ENCODE measurements at places on chromosomes 3 and 15.

DNA sequence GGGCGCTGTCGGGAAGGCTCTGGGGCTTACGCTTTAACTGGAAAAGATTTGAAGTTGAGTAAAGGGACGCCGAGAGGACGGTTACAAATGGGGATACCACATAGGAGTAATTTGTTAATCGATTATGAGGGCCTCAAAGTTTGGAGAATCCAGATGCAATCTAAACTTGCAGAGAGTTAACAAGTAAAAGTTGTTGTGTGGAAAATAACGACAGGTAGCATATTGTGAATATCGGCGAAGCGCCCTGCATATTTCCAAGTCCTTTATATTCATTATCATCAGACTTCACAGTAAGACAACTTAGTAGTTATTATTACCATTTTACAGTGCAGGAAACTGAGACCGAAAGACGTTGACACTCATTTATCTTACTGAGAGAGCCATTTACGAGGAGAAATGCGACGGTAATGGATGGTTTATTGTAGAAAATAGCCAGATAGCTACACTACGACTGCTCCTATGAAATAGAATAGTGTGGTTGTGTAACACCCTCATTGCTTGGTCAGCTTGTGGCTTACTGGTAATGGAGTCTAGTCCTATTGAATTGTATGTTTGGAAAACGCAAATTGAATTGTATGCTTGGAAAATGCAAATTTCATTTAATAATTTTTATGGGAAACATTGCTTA is 700 bp downstream of the MKRN2 start:
- DNase-seq, result no peak

- DNase-seq, result no peak
Observed at GRCh38 chr3:123605789-123606234, 21.0 kb upstream of the HACD2 start.

DNA sequence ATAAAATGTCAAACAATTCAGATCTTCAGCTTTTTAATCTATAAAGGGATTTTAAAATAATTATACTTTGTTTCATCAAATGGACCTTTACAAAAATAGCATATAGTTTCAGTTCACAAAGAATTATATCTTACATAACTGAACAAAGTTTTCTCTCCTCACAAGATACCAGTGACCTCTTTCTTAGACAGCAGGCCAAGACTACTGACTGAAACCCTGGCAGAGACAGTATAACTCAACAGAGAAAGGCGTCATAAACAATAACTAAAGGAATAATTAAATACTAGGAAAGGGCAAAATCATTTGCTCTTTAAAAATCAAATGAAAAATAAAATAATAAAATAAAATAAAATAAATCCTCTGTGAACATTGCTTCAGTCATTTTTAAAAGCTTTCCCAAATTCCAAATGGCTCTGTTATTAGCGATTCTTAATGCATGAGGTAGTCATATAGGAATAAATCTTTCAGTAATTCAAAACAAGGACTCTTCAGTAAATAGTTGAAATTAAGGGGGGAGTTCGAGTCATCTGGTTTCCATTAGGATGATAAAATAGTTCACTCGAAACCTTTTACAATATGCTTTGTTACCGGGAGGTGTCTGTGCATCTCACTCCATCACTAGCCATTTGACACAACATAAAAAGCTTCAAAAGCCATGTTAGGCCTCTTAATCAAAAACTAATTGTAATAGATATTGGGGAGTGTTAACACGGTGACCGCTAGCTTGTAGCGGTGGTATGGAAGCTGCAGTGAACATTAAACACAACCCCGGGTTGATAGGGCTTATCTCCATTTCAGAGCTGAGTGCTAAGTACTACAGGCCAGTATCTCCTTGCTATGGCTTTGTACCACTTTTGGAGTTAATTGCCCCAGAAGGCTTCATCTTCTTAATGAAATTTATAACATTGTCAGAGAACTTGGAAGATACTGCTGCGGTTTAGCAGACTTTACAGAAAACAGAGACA is 142.9 kb upstream of the NR2F2 start:
- DNase-seq, result no peak

- peak; percentile 26 for DNase-seq
Observed at GRCh38 chr15:68230157-68231100, 901 bp upstream of the CLN6 start.

GRCh38 chr15:60077581-60078359 is 73.7 kb downstream of the FOXB1 start:
- peak; percentile 60 for DNase-seq

- no peak for DNase-seq
Observed at GRCh38 chr15:89749054-89749453, 2.0 kb downstream of the MESP1 start.

DNA sequence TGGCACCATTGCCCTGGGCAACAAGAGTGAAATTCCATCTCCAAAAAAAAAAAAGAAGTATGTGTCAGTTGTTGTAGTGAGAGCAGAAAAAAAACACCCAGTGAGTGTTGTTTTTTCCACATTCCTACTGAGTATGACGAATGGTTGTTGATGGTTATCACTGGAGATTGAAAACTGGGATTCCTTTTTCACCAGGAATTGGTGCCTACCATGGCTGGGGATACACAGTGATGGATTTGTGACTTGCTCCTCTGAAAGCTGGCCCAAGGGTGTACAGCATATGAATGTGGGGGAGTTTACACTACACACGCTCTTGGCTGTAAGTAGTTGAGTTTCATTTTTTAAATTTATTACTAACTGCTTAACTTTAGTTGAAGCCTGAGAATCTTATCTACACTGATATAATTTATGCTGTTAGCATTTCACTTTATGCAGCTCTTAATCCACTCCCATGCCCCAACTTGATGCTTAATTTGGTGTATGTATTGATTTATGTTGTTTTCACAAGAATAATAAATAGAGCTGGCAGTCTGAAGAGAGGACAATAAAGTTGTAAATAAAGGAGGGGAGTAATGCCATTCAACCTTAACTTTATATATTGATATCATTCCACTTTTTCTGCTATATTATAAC is 56.0 kb upstream of the MME start:
- DNase-seq, result no peak

DNA sequence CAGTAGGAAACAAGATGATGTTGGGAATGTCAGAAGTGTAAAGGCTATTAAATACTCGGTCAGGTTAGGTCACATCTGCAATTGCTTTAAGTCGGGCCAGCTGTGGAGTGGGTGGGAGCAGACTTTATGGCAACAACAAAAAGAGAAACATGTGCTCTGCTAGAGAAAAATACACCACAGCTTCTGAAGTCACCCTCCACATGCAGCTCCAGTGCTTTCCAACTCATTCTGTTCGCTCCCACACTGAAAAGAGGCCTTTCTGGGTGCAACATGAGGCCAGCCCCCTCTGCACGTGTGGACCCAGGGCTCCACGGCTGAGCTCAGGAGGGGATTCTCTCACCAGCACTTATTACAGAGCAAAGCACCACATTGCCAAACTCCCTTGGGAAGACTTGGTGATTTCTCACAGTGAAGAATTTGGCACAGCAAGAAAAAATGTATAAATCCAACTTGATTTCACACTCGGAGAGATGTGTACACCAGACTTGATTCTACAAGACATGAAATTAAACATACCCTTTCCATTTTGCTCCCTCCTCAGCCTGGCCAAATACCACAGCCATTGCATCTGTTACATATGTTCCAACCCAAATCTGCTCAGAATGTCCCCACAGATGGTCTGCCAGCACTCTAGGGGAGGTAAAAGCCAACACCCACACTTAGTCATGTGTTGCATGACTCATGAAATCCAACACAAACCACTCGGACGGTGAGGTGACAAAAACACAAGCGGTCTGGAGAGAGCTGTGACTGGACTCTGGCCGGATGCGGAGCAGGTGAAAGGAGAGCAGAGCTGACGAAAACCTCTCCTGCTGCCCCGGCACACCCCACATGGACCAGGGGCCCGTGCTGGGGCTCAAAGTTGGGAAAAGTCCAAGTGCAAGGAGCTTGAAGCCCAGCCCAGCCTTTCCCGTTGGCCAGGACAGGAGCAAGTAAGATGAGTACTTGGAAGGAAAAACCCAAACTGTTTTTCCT is 74.6 kb downstream of the ITGB5 start:
- no peak for DNase-seq

- no peak for DNase-seq
Observed at GRCh38 chr3:41175365-41175764, 23.9 kb upstream of the CTNNB1 start.

- DNase-seq, result no peak
Observed at GRCh38 chr3:112806903-112807302, 39.8 kb downstream of the CD200R1L start.

DNA sequence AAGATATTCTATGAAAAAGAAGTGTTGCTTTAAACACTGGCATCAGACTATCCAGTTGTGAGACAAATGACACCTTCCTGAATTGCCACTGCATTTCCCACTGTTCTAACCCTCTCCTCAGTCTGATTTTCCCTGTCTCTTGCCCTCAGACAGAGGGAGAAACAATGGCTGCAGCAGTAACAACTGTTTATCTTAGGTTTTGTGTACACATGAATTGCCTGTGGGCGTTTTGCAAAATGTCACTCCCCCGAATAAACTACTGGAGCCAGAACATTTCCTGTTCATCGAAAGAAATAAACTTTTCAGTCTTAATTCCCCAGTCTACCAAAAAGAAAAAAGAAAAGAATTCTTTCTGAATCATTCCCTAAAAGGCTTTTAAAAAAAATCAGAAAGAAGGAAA is 155.1 kb downstream of the MAGI1 start:
- DNase-seq, result no peak

GRCh38 chr3:154901278-154901677 is 178.8 kb upstream of the MME start:
- DNase-seq, result no peak

DNA sequence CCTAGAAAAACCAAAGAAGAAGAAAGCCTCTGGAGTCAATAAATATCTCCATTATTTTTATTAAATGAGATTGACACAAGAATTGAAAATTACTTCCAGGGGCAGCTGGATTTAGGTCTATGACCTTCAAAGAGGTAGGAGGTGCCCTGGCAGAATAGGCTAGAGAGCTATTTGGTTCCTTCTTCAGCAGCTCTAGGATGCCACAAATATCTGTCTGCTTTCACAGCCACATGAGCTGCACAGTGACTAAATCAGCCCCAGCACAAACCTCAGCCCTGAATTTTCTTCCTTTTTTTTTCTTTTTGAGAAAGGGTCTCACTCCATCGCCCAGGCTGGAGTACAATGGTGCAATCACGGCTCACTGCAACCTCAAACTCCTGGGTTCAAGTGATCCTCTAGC is 223.5 kb downstream of the ABHD5 start:
- DNase-seq, result no peak

GRCh38 chr3:10875914-10876313 is 59.9 kb downstream of the SLC6A11 start:
- no peak for DNase-seq

GRCh38 chr15:39124553-39125171 is 456.2 kb upstream of the THBS1 start:
- no peak for DNase-seq

GRCh38 chr3:53820756-53821580 is 25.3 kb downstream of the CHDH start:
- no peak for DNase-seq

DNA sequence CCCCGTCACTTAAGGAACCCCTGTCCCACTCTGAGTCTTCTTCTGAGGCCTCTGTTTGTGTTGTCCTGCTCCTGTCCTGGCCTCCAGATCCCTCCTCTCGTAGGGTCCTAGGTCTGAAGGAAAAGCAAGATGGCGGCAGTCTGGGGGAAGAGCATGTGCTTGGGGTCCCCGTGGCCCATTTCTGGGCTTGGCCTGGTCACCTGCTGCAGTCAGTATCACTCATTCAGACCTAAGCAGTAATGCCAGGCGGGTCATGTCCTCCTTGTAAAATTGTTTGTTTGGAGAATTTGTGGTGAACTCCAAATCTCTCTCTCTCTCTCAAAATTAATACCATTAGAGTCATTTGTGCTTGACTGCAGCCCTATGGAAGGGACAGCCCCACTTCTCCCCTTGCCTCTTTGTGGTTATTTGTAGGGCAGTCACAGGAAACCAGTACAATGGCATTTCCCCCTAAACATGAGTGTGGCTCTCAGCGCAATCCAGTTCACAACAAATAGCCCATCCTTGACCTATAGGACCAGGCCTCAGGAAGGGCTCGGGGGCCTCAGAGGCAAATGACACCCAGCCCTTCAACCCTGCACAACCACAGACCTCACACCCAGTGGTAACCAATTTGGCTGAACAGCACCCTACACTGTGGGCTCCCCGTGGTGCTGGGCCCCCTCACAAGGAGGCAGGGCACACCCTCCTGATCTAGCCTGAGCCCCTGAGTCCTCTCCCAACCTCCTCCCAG is 173.5 kb downstream of the OR4M2 start:
- DNase-seq, result no peak

GRCh38 chr3:34929036-34929435 is 710.3 kb upstream of the ARPP21 start:
- DNase-seq, result no peak

GRCh38 chr3:7760718-7761117 is 740.9 kb upstream of the LMCD1 start:
- DNase-seq, result no peak

DNA sequence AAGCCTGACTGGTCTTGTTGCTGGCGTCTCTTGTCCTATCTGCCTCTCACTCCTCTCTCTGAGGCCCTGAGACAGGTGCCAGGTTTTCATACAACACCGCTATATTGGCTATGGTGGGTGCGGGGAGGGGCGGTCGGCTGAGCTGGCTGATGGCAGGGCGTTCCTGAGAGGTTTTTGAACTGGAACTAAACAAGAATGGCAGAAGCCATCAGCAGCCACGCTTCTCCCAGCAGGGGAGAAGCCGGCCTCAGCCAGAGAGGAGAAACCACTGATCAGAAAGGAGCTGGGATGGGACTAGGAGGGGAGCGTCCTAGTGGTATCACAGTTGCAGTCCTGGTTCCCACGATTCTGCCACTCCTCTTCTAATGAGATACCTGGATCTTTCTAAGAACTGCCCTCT is 89.9 kb upstream of the PRR23E start:
- no peak for DNase-seq

- no peak for DNase-seq
Observed at GRCh38 chr15:73909651-73910050, 16.6 kb upstream of the LOXL1 start.

GRCh38 chr3:16239086-16239770 is 25.5 kb downstream of the DPH3 start:
- no peak for DNase-seq
